Pancreas (tissue), 10 donors: ENCODE measurements at places on chromosomes 7 and 10. TPM values are rescaled to one million over a fixed set of nuclear protein-coding genes. Genes with fewer than 3 reads are reported as not detected.

GRCh38 chr7:32020551-32021159 lies 49.6 kb downstream of the PDE1C start:
- H3K27me3 ChIP-seq = no peaks in the 10 kb centered on the region
- no peaks in the 10 kb centered on the region for H3K4me1 ChIP-seq
- no peak for DNase-seq
- no peak overlapping the region for H3K27ac ChIP-seq
- no peak overlapping the region for H3K4me3 ChIP-seq
- H3K36me3 ChIP-seq = no peaks in the 10 kb centered on the region

- no peaks in the 10 kb centered on the region for H3K36me3 ChIP-seq
- H3K27me3 ChIP-seq = no peaks in the 10 kb centered on the region
- H3K4me1 ChIP-seq = no peaks in the 10 kb centered on the region
- H3K27ac ChIP-seq = no peak overlapping the region
These were observed 77.6 kb upstream of the NME8 start for GRCh38 chr7:37770838-37771237.

PDZD7 gene
- polyA plus RNA-seq = 0.89 TPM

AFAP1L2 gene
- polyA plus RNA-seq = 4.4 TPM

DPCD gene
- 17.0 TPM for polyA plus RNA-seq
